Mammary epithelial cell (primary cell): ENCODE measurements at places on chromosomes 13 and 19. TPM values are rescaled to one million over a fixed set of nuclear protein-coding genes. Genes with fewer than 3 reads are reported as not detected.

DNA sequence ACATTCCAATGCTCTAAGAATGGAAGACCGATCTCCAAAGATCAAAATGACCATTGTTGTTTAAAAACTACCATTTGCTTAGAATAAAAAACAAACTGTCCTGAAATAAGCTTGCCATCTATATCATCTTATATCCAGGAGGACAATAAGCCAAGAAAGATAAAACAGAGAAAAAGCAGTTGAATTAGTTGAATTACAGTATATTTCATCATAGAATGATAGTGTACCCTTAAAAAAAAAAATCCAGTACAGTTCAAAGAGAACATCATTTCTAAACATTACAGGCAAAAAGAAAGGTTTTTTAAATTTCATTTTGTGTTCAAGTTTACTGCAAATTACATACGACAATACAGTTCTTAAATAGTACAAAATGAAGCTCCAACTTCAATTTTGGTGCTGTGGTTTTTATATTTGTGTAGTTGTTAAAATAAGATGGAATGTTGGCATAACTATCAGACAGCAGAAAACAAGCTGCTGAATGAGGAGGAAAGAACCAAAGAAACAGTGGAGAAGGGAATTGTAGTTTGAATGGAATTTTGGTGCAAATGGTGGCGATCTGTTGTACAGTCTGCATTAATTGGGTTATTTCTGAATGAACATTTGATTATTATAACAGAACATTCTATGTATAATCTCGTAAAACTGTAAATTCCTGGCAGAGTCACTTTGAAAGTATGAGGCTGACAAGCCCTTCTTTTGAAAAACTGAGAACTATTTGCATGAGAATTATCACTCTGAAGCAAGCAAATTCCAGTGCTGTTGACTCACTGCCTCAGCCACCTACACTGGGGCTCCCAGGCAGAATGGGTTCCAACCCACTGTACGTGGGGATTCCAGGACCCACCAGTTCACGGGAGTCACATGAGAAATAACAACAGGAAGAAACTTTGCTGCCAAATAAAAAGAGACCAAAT, 37.7 kb downstream of the LHFPL6 start:
- DNase-seq, result peak; percentile 87

GRCh38 chr13:22148187-22148586, 477.3 kb downstream of the FGF9 start:
- DNase-seq, result no peak

- DNase-seq, result no peak
Measured at GRCh38 chr19:41300555-41300954, 9.4 kb upstream of the CCDC97 start.

DNA sequence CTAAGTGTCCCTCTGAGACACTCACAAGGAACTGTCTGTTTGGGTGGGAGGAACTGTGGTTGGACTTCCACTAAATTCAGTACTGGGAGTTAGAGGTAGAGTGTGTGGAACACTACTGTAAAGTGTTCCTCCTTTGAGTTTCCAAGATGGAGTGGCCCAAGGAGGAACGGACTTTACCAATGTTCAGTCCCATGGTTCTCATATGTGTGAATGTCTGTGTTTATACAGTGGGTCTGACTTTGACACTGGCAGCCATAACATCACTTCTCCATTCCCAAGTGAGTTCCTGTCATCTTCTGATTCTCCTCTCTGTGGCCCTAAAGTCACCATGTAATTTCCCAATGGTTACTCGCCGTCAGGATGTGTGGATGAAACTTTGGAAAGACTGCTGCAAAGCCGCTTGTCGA, 136.8 kb upstream of the SERP2 start:
- DNase-seq, result no peak

CYSLTR2 gene
- total RNA-seq, result not detected in 2 replicates

GRCh38 chr19:1407528-1408299, at the start of gene DAZAP1:
Gene DAZAP1, plus strand, starts transcription at chr19:1407586. Its CDS starts 188 bp downstream, at chr19:1407774.
- DNase-seq, result no peak

- DNase-seq, result peak; percentile 42
Measured at GRCh38 chr19:45179072-45179891, 698 bp downstream of the BLOC1S3 start.

KLC3 gene
- 39.3 and 55.3 TPM in 2 replicates for total RNA-seq

- DNase-seq, result no peak
Measured at GRCh38 chr13:88862095-88862620, 1191.0 kb downstream of the SLITRK5 start.

RYR1 gene
- total RNA-seq, result 1.0 TPM

DNA sequence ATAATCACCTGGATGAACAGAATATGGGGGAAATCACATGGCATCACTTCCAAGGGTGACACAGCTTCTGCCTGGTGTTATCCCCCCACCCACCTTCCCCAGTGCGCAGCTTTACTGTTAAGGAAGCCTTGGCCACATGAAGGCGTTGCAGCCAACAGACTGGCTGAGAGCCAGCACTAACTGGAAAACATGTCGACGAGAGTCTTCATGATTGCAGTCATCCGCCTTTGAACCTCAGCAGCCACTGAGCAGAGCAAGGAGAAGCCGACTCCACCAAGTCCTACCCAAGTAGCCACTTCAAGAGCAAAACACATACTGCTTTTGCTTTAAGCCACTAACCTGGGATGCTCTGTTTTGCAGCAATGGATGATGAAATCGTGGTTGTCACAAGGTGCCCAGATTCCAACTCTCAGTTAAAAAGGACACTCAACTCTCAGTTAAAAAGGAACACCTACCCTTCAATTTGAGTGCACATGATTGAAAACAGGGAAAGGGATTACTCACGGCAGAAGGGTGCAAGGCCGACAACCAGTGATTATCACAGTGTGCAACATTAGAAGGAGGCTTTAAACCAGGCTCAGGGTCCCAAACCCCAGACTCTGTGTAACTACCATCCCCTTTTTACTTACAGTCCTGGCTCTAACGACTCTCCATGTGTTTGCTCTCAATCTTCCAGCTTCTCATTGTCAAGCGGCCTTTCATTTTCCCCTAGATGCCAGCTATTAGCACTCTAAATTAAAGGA, 149.1 kb downstream of the KLF12 start:
- DNase-seq, result no peak

GRCh38 chr13:84187626-84188025, 305.4 kb upstream of the SLITRK1 start:
- peak; percentile 33 for DNase-seq
